ENCODE measurements at places on chromosomes 3 and 15.

GRCh38 chr3:138908846-138909245 lies 38.1 kb downstream of the FOXL2 start:
- no peak for ATAC-seq

DNA sequence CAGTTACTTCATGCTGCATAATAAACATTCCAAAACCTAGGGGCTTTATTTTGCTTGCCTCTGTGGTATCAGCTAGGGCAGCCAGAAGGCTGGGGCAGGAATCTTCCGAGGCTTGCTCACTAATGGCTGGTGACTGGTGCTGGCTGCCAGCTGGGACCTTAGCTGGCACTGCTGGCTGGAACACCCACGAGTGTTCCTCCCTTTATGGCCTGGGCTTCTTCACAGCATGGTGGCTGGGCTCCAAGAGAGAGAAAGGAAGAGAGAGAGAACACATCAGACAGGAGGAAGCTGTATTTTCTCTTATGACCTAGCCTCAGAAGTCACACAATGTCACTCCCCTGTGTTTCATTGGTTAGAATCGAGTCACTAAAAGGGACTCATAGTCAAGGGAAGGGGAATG lies 23.9 kb upstream of the CDCP1 start:
- no peak for ATAC-seq

- no peak for ATAC-seq
Observed at GRCh38 chr3:66485291-66485968, 15.4 kb downstream of the LRIG1 start.

DNA sequence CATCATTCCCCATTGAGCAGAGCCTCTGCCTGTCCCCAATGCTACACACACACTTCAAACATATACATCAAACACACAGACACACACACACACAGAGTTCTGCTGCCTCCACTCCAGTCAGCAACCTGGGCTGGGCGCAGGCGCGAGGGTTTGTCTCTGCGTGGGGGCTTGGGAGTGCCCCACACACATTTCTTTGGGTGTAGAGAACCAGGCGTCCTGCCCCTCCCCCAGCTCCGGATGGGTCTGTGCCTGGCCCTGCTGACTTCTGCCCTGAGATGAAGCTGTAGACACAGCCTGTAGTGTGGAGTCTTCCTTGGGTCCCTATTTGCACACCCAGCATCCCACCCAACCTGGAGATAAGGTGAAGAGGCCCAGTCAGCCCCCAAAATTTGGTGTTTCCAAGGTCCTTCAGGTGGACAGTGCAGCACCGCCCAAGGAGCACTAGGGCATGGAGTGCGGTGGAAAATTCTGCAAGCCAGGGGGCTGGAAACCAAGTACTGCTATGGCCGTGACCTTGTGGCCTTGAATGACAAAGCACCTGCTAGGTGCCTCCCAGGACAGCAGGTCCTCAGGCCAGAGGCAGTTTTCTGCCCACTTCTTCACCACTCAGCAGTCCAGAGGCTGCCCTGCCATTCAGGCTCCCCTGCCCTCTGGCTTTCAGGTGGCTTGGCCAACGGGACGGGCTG lies 26.8 kb downstream of the FBXW12 start:
- ATAC-seq = no peak

GRCh38 chr15:88433046-88433685 lies 34.0 kb downstream of the MRPL46 start:
- no peak for ATAC-seq

DNA sequence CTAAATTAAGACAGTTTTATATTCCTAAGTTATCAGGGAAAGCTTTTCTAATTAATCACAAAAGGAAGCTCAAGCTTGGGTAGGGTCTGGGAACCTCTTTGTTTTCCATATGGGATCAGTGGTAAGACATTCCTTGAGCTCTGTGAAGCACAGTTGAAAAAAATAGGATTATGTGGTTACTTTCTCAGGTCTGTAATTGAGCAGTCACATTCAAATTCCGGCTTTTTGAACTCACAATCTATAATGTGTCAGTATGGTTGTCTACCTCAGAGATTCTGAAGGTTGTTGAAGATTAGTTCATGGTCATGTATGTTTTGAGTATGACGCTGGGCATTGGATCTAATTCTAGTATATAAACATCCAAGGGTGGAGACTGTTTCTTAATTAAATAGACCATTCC lies 364.5 kb downstream of the LPP start:
- no peak for ATAC-seq

- no peak for ATAC-seq
Observed at GRCh38 chr3:123737168-123737567, 147.0 kb downstream of the MYLK start.

DNA sequence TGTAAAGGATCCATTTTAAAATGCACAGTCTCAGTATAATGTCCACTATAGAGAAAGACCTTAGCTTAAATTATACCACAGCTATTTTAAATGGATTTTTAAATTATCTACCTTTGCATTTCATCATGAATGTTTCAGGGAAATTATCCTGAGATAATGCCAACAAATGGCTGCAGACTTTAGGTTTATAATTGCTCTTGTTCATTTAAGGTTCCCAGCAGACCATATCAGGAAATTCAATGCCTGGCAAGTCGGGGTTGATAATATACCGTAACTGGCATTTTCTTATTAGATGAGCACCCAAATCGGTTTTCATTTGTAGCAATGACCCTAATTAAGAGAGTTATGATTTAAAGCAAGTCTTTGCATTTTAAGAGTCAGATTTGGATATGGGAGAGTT lies 227.1 kb upstream of the ARRDC4 start:
- no peak for ATAC-seq

DNA sequence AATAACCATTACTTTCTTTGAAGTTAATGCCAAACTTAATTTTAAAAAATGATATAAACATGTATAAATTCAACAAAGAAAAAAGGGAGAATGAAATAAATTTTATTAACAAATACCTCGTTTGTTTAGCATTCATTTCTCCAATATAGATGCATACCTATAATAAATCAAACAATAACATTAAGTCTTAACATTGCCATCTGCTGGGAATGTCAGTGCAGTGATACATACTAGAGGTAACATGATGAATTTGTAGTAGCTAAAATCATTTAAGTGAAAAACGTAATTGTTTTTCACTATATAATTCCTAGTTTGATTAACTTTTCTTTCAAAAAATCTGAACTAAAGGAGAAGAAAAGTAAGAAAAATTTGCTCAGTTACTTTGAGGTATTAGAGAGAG lies 340.2 kb upstream of the CBLB start:
- ATAC-seq = peak; percentile 58

DNA sequence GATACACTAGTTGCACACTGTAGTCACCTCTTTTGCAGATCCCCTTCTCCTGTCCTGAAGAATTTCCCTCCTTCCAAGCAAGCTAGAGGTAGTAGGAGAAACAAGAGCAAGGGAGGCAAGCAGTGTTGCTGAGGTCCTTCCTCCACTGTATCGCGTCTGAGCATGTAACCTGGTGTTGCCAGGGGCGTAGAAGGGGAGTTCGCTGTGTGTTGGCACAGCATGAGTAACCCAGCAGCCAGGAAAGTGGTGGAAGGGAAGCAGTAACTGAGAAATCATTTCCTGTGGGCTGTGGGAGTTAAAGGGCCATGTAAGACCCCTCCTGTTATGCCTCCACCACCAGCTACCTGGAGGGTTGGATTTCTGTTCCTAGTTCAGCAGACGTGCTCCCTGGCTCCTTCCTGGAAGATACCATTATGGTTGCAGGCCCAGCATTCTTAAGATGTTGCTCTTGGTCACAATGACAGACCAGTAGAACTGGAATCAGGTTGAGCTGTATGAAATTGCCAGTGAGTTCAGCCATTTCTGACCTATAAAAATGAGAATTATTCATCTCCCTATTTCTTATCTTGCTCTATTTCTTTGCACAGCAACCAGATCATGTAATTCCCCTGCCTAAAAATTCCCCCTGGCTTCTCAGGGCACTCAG lies 215.3 kb upstream of the TOPAZ1 start:
- ATAC-seq = no peak

DNA sequence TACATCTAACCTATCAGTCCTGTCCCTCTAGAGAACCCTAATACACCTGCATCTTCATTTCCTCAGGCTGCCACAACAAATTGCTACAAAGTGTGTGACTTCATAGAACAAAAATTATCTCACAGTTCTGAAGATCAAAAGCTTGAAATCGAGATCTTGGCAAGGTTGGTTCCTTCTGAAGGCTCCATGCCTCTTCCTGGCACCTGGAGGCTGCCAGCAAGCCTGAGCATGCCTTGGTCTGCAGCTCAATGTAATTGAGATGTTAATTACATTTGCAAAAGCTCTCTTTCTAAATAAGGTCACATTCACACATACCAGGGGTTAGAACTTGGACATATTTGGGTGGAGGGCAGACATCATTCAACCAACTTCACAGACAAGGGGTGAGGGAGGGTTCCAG lies 86.4 kb upstream of the ABHD17C start:
- no peak for ATAC-seq

DNA sequence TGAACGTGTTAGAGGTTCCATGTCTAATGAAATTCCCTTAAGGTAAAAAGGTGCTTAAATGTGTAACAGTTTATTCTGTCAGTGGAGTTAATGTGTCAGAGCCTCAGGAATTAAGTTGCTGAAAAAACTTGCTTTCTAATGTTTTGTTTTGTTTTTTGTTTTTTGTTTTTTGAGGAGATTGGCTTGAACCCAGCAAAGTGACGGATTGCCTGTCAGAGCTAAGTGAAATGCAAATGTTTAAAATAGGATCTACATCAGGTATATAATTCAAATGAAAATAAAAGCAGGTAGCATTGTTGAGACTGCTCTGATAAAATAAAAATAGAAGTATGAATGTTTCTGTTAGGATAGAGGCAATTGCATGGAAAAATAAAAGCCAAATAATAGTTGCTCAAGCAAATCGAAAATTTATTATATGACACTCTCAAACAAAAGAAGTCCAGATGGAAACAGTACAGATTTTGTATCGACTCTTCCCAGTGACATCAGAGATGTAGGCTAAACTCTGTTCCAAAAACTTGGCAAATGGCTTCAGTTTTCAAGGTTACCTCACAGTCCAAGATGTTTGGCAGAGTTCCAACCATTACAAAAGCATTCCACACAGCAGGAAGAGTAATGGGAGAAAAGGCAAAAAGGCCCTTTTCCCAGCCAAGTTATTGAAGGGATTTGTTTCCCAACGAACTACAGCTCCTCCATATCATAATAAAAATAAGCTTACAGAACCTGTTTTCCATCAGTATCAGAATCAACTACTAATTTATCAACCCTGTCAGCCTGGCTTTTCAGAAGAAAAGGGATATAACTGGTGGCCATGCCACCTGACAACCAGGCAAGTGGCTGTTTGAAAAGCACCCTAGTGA lies 291.0 kb downstream of the TBL1XR1 start:
- peak; percentile 59 for ATAC-seq

- no peak for ATAC-seq
Observed at GRCh38 chr3:192867645-192868044, 50.0 kb downstream of the MB21D2 start.

DNA sequence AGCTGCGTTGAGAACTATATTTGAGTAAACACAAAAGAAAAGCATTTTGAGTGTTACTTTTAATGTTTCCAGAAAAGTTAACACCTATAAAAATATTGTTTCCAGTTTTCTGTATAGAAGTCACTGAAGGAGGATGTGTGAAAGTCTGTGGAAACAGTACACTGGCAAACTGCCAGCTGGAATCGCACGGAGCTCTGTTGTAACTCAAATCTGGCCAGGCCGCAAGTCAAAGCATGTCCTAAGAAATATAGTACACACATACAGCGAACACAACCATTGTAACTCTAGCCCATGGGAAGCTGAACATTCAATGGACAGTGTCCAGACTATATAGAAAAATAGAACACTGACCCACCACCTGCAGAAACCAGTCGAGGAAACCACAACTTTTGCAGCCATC lies 657.2 kb downstream of the FHIT start:
- no peak for ATAC-seq

DNA sequence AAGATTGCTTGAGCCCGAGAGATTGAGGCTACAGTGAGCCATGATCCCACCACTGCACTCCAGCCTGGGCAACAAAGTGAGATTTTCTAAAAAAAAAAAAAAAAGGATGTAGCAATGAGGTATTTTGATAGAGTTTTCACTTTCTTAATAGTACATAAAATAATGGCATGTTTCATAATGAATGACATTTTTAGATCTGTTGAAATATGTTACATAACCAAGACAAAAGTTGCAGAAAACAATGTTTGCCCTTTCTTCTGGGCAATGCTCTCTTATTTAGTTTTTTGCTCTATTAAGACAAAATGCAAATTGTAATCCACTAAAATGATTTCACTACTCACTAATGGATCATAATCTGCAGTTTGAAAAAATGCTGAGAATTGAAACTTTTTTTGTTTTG lies 4.4 kb upstream of the MAPK6 start:
- ATAC-seq = no peak

- no peak for ATAC-seq
Observed at GRCh38 chr3:55235416-55235815, 251.7 kb downstream of the WNT5A start.

GRCh38 chr15:43911235-43911781 lies 84.5 kb downstream of the WDR76 start:
- no peak for ATAC-seq

DNA sequence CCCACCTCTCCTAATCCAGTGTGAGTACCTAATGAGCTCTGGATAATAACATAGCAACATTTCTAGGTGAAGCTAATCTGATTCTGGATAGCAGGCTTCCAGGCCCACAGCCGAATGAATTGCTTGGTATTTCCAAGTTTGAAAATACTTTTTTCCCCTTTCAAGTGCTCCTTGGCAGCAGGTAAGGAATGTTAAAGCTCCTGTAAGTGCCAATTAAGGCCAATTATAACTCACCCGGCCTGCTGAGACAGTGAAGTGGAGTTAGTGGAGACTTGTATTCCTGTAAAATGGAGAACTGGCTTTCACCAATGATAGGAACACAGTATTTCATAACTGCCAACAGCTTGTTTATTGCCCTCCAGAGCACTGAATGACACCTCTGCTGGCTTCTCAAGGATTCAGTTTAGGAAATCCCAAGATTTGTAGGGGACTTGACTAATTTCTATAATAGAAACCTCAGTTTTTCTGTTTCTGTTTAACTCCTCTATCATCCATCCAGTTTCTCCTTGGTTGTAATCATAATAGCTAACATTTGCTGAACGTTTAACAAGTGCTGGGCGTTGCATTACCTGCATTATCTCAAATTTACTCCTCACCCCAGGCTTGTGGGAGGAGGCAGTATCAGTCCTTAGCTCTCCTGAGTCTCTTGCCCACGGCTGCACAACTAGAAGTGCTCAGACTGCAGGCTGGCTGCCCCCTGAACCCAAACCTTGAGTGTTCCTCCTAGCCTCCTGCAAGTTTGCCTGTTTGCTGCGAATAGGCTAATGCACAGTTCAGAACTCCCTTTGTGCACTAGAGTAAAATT lies 52.7 kb upstream of the SCAANT1 start:
- ATAC-seq = no peak

DNA sequence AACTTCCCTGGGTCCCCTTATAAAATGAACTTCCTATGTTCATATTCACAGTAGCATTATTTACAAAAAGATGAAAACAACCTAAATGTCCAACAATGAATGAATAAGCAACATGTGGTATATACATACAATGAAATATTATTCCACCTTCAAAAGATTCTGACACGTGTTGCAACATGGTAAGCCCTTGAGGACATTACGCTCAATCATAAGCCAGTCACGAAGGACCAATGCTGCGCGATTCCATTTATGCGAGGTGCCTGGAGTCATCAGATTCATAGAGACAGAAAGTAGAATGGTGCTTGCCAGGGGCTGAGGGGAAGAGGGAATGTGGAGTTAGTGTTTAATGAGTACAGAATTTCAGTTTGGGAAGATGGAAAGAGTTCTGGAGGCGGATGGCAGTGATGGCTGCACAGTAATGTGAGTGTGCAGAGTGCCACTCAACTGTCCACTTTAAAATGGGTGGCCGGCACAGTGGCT lies 88.8 kb upstream of the ALDH1A3 start:
- ATAC-seq = no peak

- no peak for ATAC-seq
Observed at GRCh38 chr3:59772416-59773408, 722.9 kb upstream of the CFAP20DC start.

Measured in SK-N-SH treated with all-trans-retinoic acid at 6 μM for 48 hours (cell line).